Naive thymus-derived CD8-positive, alpha-beta T cell (primary cell): ENCODE measurements at places on chromosomes 4 and X.

- peak; percentile 12 for DNase-seq
Measured at GRCh38 chr4:73446336-73446938, 10.4 kb downstream of the AFP start.

- no peak for DNase-seq
Measured at GRCh38 chr4:67884701-67885100, 899 bp upstream of the TMPRSS11D start.

DNA sequence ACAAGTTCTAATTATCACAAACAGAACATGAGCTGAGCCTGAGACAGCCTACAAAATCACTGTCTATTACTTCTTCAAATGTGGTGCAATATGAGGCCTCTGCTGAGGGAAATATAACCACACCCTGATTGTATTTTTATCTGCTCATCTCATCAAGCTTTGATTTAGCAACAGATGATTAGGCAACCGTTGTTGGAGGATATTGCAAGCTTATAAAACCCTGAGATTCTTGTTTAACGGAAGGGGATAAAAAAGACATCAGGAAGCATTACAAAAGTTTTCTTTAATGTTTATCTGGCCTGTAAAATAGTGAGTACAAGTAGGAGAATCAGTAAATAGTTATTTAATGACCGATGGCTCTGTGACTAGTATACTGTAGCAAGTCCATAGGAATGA lies 108.5 kb downstream of the ZNF330 start:
- DNase-seq: no peak

GRCh38 chr4:184250795-184251669 lies 33.4 kb upstream of the ENPP6 start:
- peak; percentile 61 for DNase-seq

- DNase-seq: no peak
Measured at GRCh38 chr4:185108185-185108584, 34.9 kb upstream of the SLC25A4 start.

DNA sequence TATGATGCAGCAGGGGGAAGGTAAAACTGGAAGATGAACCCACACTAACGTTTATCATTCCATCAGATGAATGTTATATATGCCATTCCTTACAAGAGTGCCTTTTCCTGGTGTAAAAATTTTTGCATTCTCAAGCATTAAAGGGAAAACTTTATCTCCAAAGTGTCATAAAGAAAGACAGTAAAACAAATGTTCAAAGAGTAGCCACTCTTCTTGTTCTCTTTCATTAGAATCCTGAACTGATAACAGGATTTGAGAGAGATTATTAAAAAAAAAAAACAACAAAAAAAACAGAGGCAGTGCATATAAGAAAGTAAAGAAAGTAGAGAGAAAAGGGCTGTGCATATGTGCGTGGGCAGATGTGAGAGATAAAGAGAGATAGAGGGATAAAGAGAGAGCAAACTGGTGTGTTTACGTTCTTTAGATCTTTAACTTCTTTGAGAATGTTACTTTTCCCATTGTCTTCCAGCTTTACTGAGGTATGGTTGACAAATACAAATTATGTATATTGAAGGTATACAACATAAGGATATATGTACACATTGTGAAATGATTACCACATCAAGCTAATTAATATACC lies 275.4 kb downstream of the HS3ST1 start:
- no peak for DNase-seq

GRCh38 chrX:15607067-15607466 lies 6.3 kb upstream of the ACE2 start:
- DNase-seq: no peak

- no peak for DNase-seq
Measured at GRCh38 chr4:78136109-78137081, 79.3 kb downstream of the FRAS1 start.

- DNase-seq: no peak
Measured at GRCh38 chrX:17443556-17443955, 68.6 kb downstream of the NHS start.
